NCI-H524 treated with DMSO at 0.1 percent for 48 hours (cell line): ENCODE measurements at places on chromosomes 1 and 21.

DNA sequence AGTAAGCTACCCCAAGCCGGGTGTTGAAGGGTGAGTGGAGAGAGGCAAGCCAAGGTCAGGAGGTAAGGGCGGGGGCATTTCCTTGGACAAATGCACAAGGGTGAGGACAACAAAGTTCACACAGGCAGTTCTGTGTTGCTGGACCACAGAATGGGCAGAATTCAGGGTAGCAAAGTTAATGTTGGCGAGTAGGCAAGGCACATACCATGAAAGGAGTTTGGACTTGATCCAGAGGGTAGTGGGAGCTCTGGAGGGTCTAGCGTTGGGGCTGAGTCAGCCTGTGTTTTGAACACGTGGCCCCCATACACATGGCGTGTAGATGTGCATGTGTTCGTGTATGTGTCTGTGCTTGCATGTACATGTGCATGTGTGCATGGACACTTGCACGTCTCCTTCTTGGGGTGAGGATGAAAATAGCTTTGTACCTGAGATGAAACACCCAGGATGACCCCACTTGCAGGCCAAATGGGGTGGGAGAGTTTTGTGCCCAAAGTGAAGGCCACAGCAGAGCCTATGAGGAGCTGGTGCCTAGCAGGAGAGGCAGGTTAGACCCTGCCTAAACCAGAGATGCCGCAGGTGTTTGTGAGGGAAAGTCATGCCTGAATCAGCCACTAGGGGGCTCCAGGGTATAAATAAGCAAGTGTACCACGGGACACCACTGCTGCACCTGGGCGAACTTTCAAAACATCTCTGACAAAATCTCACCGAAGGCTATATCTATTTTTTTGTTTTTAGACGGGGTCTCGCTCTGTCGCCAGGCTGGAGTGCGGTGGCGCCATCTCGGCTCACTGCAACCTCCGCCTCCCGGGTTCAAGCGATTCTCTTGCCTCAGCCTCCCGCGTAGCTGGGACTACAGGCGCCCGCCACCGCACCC, 21.8 kb downstream of the SLC27A3 start:
- no peak for DNase-seq

GRCh38 chr1:105544475-105544874, 1512.0 kb upstream of the PRMT6 start:
- DNase-seq: no peak

DNA sequence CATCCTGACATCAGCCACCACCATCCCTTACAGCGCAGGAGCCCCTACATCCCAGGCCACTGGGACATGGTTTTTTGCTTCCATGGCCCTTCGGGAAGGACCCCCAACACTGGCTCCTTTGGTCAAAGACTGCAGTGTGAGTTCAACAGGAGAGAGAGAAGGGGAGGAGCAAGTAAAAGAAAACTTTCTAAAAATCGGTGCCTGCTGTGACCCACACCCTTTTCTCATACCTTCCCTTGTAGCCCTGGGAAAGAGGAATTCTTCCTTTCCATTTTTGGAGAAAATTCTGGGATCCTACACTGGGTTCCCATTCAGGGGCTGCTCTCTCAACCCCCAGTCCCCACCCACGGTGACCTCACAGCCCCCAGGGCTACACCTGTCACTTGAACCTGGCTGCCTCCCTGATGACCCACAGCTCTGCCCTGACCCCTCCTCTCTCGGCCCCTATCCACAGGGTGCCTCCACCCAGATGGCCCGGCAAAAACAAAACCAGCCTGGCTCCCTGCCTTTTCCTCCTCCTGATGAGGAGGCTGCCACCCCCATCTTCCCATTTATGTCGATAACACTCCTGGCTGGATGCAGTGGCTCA, 7.6 kb downstream of the PADI4 start:
- no peak for DNase-seq

DNA sequence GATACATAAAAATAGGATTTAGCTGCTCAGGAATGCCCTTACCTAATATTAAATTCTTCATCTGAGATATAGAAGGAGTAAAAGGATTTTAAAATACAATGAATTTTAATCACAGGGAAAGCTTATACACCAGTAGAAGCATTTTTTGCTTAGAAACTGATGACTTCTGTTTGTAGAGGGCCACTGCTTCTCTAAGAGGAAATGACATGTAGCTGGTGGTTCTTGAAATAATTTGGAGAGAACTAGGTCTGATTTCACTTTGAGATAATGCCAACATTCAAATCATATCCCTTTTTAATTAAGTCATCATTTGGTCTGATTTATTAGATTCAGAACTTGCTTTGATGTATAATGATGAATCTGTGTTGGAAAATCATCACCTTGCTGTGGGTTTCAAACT, 166.6 kb upstream of the SGIP1 start:
- DNase-seq: no peak

DNA sequence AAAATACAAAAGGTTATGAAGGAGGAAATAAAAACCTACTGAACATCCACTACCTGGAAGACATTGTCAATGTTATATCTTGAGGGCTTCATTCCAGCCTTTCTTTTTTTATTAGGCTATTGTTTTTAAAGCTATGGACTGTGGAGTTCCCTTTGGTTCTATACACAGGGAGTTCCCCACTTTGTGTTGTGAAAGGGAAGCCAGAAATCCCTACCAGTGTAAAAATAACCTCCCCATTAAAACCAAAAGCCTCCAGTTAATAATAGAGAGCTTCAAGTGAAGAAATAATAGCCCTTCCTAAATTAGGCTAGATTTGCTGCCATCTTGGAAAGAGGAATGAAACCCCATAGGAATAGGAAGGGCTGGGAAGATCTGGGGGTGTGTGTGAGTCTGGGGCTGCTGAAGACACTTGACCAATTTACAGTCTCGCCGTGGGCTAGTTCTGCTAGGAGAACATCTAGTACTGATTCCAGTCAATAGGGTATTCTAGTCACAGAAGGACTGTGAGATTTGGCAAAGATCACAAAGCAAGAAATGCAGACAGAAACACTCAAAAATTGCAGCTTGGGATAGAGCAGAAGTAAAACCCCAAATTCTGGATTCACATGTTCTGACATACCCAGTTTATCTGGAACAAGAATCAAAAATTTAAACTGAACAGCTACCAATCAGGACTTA, 32.4 kb upstream of the PTGFRN start:
- DNase-seq: no peak

DNA sequence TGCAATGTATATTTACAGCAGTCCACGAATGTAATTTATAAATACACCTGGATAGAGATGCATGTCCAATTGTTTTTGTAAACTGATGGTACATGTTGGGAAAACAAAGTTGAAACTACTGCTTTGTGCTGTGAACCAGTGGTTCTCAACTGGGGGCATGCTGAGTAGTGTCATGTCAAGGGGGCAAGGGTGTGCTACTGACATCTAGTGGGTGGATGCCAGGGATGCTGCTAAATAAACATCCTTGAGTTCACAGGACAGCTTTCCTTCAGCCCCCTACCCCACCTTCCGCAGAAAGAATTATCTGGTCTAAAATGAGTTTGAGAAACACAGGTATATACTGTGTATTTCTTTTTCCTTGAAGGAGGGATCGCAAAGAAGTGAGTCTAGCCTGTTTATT, 95.9 kb downstream of the RASAL2 start:
- DNase-seq: no peak

DNA sequence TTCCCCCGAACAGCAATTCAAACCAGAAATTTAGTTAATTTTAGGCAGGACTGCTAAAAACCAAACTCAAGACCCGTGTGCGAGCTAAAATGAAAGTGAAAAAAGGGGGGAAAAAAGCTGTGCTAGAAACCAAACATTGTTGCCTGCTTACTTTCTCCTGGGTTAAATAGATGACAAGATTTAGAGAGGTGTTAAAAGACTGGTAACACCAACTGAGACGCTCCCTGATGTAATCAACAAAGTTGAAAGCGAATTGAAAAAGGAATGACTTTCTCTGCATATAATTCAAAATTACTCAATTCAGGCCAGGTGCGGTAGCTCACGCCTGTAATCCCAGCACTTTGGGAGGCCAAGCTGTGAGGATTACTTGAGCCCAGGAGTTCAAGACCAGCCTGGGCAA, 6.8 kb downstream of the CDCA8 start:
- DNase-seq: no peak

DNA sequence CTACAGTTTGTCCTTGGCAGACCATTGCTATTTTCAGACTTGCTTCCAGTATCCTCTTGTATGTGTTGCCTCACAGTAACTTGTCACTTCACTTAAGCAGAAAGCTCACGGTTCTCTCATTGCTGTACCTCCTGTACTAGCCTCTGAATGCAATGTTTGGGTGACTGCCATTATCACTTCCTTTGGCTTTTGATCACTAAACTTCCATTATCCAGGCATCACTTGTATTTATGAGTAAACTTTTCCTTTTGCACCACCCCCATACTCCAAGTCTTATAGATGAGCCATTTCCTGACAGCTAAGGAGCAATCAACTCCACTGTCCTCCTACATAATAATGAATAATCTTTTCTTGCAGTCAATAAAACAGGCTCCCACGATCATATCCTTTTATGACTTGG, 255.3 kb downstream of the PDE4B start:
- DNase-seq: no peak

- peak; percentile 28 for DNase-seq
These were observed 13.8 kb downstream of the OLIG2 start for GRCh38 chr21:33039536-33039935.

- DNase-seq: no peak
These were observed 6.0 kb upstream of the TRAPPC10 start for GRCh38 chr21:44006017-44006619.

GRCh38 chr1:206517784-206518183, 10.5 kb downstream of the RASSF5 start:
- peak; percentile 69 for DNase-seq

DNA sequence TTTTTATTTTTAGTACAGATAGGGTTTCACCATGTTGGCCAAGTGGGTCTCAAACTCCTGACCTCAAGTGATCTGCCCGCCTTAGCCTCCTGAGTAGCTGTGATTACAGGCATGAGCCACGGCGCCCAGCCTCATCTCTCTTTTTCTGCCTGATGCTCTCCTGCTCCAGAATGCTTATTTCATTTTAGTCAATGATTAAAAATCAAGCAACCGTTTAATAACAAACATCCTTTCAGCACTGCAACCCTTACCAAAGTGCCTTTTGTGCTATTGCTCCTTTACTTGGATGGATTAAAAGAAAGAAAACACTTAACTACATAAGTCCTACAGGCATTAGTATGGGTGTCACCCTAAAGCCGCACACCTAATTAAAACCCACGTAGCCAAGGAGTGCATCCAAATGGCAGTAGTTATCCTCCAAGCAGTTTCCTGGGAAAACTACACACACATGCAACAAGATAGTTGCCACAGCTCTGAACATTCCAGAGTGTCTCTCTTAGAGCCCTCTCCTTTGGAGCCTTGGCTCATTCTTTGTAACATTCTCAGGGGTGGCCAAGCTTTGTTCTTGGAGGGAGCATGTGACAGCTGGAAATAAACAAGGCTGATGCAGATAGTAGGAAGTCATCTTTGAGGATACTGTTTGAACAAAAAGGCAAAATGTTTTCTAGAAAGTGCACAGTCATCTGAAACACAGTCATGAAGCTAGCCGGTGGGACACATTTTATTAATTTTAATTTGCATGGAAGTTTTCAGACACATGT, 51.2 kb downstream of the KCNJ15 start:
- DNase-seq: no peak

- peak; percentile 55 for DNase-seq
These were observed 32.1 kb downstream of the ZMYND12 start for GRCh38 chr1:42423681-42424080.

DNA sequence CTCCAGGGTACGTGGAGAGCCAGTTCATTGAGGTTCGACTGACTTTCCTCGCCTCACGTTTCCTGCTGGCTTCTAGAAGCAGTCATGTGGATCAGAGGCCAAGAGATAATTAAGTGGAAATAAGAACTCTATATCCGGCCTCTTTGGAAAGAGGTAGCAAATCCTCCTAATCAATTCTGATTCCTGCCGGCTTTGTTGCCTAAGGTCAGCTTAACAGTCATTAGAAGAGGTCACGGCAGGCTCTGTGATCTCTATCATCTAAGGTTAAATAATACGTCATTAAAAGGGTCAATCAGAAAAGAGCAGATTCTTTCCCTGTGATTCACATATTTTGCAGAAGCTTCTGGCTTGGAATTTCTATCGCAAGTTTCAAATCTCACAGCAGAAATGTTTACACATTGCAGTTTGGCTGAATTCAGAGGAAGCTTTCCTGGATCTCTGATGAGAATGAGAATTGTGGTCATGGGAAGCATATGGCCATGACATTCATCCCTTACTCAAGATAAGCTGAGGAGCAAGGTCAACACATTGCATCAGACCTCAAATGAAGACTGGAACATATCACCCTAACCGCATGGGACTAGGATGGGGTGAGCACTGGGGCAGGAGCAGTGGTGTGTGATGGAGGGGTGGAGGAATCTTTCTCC, 189.4 kb downstream of the PBX1 start:
- DNase-seq: no peak

DNA sequence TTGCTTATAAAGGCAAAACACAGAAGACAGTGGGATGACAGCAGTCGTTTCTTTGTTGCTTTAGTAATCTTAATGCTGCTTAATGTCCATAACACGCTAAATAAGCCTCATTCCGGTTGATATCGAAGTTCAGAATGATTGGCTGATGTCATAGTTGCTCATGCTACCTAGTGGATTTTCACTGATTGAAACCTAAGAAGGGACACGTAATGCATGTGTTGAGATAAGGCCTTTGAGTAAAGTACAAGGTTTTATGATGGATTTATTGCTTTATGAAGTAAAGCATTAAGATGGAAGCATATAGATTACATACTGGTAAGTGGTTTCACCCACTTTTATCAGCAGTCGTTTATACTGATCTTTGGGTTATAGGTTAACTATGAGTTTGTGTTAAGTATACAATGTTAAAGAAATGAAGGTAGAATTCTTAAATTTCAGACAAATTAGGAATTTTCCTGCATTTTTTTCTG, 25.1 kb downstream of the IARS2 start:
- DNase-seq: no peak

GRCh38 chr1:206748348-206749030, 22.1 kb upstream of the IL19 start:
- DNase-seq: no peak

DNA sequence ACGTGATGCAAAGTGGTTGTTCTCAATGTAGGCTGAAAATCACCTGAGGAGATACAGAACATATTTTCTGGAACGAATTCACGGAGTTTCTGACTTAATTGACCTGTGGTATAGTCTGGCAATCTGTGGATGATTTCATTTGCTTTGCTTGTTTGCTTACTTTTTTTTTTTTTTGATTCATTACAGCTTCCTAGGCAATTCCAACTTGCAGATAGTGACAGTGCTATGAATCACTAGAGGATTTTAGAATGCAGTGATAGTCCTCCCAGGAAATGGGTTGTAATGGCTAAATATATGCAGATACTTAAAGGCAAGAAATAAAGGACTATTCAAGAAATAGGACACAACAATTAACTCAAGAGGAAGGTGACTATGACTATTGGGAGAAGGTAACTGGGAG, 1378.1 kb upstream of the PRMT6 start:
- DNase-seq: no peak

- DNase-seq: no peak
These were observed 83.5 kb downstream of the SYF2 start for GRCh38 chr1:25148673-25149300.

- DNase-seq: no peak
These were observed 8.1 kb upstream of the TADA1 start for GRCh38 chr1:166884040-166884642.

- DNase-seq: no peak
These were observed 1.3 kb upstream of the FASLG start for GRCh38 chr1:172657586-172657985.
